Activated CD4-positive, alpha-beta T cell treated with anti-CD3 and anti-CD28 coated beads, Interleukin-10, Interleukin-2, amounts not matched to agents 100 ng/mL and 50 ng/mL, durations not matched to agents 16 hours and 8 hours (primary cell): ENCODE measurements at places on chromosomes 4 and X.

DNA sequence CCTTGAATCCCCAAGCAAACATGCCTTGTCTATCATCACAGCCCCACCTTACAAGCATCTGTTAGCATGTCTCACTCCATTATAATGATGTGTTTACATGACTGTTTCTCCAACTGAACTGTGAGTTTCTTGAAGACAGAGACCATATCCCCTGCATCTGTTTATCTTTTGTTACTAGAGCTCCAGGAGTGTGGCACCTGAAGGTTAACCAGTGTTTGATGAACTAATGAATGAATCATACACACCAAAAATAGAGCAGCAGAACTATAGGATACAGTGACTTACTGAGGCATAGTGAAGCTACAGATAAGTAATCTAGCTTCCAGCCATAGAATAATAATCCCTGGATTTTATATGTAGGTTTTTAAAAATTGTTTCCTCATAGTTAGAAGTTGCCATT lies 331.0 kb downstream of the PCDH7 start:
- DNase-seq = no peak

DNA sequence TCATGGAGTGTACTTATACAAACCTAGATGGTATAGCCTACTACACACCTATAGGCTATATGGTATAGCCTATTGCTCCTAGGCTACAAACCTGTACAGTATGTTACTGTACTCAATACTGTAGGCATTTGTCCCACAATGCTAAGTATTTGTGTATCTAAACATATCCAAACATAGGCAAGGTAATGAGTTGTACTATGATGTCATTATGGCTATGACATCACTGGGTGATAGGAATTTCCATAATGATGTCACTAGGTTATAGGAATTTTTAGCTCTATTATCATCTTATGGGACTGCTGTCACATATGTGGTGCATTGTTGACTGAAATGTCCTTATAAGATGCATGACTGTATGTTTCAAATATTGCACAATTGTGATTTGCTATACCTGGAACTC lies 5.5 kb upstream of the PAGE1 start:
- DNase-seq = no peak

DNA sequence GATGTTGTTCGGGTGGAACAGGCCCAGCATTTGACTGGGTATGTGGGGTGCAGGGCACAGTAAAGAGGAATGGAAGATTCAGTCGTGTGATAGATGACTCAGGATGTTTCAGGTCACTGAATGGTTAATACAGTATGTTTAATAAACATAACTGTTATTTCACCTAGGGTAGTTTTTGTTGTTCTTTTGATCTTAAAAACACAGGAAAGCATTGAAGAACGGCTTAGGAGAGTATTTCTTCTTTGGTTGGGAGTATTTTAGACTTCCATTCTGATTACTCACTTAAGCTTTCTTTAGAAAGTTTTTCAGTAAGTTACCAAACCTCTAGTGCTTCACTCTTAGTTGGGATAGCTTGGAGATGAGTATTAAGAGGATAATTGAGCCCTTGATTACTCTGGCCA lies 62.3 kb downstream of the STAG2 start:
- DNase-seq = no peak

GRCh38 chr4:128416921-128417320 lies 129.3 kb upstream of the PGRMC2 start:
- no peak for DNase-seq

DNA sequence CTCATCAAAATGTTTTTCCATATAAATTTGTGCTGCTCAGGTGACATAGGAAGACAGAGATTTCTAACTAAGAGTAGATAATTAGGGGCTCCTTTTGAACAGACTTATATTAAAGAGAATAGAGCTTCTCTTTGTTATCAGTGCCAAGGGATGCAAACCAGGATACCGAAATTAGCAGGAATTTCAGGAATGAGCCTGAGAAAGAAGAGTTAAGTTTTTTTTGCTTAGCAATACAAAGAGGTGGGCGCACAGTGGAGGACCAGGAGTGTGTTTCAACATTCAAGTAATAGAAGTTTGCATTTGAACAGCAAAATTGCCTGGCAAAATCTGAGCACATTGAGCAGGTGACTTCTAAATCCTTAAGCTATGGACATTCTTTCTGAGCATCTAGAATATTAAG lies 541.3 kb downstream of the GBA3 start:
- DNase-seq = no peak

DNA sequence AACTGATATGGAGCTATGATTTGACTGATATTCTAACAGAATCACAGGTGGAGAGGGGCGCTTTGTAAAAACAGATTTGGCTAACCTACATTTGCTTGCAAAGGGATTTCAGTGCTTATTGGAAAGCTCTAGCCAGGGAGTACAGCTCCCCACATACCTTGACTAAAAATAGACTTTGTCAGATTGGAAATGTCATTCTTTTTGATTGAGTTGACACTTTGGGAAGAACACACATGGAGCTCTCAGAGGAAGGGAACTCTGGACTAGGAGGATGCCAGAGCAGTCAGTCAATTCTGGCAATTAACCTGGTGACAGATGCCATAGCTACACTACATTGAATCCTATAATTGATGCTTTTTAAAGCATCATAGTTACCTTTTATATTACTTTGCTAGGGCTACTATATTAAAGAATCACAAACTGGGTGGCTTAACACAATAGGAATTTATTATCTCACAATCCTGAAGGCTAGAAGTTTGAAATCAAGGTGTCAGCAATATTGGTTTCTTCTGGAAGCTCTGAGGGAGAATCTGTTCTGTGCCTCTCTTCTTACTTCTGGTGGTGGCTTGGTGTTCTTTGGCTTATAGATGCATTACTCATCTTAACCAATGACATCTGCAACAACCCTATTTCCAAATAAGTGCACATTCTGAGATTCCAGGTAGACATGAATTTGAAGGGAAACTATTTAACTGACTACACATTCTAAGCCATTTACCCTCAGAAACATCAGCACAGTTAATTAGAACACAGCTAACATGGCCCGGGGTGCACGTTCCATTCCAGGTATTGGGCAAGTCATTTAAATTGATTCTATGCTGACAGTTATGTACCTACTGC lies 8.4 kb upstream of the HERC3 start:
- DNase-seq = no peak

DNA sequence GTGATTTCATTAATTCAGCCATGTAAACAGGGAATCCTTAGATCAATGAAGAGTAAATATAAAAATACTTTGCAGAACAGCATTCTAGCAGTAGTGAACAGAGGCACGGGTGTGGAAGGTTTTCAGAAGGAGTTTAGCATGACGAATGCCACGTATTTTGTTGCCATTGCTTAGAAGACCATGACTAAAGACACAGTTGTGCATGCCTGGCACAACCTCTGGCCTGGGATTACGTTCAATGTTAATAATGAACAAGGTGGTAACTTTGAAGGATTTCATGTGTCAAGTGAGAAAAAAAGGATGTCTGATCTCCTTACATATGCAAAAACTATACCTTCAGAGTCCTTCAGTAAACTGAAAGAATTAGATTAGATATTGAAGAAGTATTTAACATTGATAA lies 171.9 kb downstream of the MAGEB5 start:
- no peak for DNase-seq

DNA sequence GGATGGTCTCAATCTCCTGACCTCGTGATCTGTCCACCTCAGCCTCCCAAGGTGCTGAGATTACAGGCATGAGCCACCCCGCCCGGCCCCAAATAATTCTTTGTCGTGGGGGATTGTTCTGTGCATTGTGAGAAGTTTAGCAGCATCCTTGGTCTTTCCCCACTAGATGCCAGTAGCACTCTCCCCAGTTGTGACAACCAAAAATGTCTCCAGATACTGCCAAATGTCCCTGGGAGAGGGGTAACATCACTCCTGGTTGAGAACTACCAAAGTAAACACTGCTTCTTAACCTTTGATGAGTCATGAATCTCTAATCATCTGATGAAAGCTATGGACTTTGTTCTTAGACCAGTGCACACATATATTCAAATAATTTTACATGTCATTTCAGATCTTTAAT lies 90.7 kb upstream of the BRS3 start:
- no peak for DNase-seq
